ENCODE measurements at places on chromosomes 13 and 19.

GRCh38 chr13:76854894-76855293 lies 31.3 kb downstream of the KCTD12 start:
- DNase-seq: no peak

- DNase-seq: no peak
Observed at GRCh38 chr19:5997371-5997770, 19.4 kb upstream of the RANBP3 start.

- peak; percentile 59 for DNase-seq
Observed at GRCh38 chr19:45468159-45468651, 409 bp downstream of the FOSB start.

DNA sequence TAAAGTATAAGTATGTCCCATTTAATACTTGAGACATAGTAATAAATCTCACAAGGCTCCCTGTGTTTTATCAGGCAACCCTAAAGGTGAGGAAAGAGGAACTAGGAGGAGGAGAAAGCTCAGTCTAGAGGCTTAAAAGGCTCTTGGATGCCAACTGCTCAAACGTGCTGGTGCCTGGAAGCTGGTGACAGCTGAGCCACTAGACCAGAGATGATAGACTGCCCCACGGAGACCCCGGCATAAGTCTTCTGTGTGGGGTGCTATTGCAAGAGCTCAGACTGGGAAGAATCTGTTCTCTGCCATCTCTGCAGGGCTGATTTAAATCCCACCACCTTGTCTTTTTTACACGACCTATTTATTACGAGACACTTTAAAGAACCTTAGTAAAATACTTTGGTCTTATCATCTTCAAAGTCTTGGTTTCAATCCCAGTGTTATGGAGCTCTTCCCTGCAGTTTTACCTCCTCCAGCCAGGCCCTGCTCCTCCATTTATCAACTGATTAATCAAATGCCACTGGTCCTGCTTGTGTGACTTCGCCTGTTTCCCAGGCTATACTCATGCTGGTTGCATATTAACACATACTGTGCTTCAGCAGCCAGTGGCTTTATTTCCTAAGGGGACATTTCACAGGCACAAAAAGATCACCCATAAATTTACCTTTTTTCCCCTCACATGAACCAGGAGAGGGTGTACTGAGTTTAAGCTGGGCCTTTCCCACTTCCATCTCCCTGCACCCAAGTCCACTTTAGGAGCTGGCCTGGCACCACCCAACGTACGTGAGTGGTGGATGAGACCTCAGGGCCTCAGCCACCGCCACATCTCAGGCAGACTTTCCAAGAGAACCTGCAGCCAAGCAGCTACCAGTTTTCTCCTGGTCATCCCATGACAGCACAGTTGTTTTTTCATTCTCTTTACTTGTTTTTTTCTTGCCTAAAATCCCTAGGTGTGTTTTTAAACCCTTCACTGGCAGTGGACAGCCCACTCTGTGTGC lies 7.8 kb upstream of the ATP12A start:
- DNase-seq: no peak

- peak; percentile 81 for DNase-seq
Observed at GRCh38 chr19:41263042-41263849, 926 bp upstream of the HNRNPUL1 start.

DNA sequence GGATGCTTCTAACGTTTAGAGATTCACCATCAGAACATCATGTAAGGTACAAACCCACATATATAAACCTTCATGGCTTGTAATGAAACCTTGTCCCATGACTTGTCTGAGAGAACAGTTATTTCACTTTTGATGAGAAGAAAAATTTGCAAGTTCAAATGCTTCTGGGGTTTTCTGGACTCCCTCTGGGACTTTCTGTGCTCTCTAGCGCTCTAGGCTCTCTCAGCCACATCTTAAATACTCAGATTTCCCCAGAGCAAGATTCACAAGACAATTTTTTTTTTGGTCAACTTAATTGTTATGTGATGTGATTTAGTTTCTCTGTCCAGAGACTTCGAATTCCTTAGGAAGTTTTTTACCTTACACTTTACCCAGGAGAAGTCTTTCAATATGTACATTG lies 282.8 kb upstream of the EDNRB start:
- no peak for DNase-seq
